ENCODE measurements at places on chromosomes 3 and 15.

- DNase-seq, result no peak
Observed at GRCh38 chr3:41583014-41583413, 378.9 kb downstream of the ULK4 start.

DNA sequence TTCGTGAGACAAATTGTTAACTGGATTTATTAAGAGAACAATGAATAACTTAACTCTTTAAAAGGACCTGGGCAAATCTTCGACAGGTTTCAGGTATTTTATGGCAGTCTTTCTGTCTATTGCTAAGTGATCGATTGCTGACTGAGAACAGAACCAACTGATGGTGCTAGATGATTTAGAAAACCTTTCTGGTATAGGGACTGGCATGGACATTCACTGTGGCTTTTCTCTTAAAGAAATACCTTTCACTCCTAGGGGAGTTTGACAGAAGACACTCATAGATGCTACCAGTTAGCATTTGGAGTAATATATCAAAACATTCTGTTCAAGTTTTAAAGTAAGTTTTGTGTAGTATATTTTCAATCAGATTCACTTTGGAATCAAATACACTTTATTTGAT lies 654 bp downstream of the PPARG start:
- DNase-seq, result no peak

- DNase-seq, result no peak
Observed at GRCh38 chr3:144840866-144841265, 869.2 kb downstream of the DIPK2A start.

- DNase-seq, result no peak
Observed at GRCh38 chr15:64379216-64379960, 1.9 kb downstream of the PCLAF start.

GRCh38 chr15:96411056-96412031 lies 80.8 kb downstream of the NR2F2 start:
- no peak for DNase-seq

DNA sequence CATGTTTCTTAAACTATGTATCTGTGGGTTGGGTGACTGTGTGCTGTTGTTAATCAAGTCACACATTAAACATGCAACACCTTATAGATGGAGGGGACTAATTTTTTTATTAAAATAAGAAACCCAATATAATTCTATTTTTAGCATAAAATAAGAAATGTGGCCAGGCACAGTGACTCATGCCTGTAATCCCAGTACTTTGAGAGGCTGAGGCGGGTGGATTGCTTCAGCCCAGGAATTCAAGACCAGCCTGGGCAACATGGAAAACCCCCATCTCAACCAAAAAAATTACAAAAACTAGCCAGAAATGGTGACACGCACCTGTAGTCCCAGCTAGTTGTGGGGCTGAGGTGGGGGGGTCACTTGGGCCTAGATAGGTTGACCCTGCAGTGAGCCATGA lies 1021.0 kb downstream of the EPHA3 start:
- no peak for DNase-seq
